ENCODE measurements at places on chromosomes 6 and 20.

DNA sequence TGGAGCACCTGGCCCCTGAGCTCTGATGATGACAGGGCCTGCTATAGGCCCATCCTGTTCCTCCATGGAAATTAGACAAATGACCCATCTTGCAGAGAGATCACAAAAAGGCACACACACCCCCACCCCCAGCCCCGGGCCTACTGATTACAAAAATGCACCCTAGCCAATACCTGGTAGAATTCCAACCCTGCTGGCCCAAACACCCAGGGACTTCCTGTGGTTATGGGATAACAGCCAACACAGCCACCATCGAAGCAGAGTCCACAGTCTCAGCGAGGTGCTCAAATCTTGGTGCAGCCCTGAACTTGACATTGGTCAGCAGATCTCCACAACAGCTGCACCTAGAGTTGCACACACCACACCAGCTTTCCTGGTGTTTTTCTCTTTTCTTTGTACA lies 17.0 kb downstream of the NCR2 start:
- DNase-seq = no peak

DNA sequence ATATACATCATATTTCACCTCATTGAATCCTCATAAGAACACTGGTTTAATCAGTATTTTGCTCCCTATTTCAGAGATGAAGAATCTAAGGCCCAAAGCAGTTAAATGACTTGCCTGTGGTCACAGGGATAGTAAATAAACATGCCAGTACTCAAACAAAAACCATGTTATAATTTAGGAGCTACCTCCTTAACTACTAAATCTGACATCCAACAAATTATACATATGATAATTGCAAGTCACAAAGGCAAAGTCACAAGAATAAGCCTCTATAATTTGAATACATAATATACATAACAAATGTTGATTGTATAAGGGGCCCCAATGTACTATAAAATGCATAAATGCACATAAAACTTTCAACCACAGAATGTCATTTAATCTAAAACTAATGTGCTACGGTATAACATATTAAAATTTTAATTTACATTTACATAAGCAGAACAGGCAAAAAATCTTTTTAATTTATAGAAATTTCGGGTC lies 157.4 kb upstream of the SLC22A16 start:
- DNase-seq = no peak

GRCh38 chr20:23459461-23460150 lies 6.9 kb upstream of the CST11 start:
- DNase-seq = no peak

- DNase-seq = no peak
These were observed 32.8 kb downstream of the KIF25 start for GRCh38 chr6:168030218-168030746.

DNA sequence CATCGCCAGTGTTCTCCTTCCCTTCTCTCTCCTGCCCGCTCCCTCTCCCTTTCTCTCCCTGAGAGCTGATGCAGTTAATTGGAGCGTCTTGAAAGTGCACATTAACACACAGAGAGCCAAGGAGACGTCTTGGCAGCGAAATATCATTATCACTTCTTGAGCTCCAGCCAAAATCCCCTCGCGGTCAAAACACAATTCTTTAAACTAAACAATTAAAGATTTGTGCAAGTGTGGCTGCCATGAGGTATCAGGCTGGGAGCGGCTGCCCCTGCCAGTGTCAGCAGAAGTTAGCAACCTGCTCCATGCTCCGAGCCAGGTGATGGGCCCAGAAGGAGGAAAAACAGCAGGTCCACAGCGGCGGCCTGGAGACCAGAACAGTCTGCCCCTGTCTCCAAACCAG lies 100.9 kb upstream of the FOXP4 start:
- DNase-seq = no peak

DNA sequence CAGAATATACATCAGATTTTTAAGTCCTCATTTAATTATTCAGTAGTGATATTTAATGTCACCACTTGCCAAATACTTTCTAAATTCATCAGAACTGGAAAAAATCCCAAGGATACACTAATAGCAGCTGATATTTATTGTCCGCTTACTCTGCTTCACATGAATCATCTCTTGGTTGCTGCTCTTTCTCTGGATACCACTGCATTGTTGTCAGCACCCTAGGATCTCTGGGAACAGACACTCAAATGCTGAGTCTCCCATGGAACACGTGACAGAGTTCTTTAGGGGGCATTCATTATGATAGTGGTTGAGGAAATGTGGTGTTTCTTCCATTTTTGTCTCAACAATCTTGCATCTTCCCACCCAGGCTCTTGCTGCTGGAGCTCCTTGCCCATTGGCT lies 318.0 kb downstream of the RFPL4B start:
- DNase-seq = no peak
